ENCODE measurements at places on chromosomes 11 and 22. TPM values are rescaled to one million over a fixed set of nuclear protein-coding genes. Genes with fewer than 3 reads are reported as not detected.
A peak's percentile ranks its signal among the peaks of the same experiment; 100 is the strongest.

Gene RIMBP3C
- total RNA-seq: 6.4 TPM

Gene SOX10
- 8.1 TPM for total RNA-seq

Gene SPI1
- total RNA-seq: 13.4 TPM

Gene APOL5
- total RNA-seq: not detected

Gene LBHD1
- 10.2 TPM for total RNA-seq

Gene TMEM191B
- total RNA-seq: not detected

Gene NLRP6
- total RNA-seq: 2.7 TPM

Gene FXYD6
- total RNA-seq: 29.6 TPM

Gene WNT11
- total RNA-seq: 9.3 TPM

Gene GLB1L2
- total RNA-seq: 60.0 TPM

Gene MPPED2
- total RNA-seq: 28.4 TPM

Gene TRIM49
- total RNA-seq: not detected

Gene FOLR3
- total RNA-seq: not detected

Gene LIPT2
- total RNA-seq: 17.5 TPM

Gene TTC36
- 7.7 TPM for total RNA-seq

DNA sequence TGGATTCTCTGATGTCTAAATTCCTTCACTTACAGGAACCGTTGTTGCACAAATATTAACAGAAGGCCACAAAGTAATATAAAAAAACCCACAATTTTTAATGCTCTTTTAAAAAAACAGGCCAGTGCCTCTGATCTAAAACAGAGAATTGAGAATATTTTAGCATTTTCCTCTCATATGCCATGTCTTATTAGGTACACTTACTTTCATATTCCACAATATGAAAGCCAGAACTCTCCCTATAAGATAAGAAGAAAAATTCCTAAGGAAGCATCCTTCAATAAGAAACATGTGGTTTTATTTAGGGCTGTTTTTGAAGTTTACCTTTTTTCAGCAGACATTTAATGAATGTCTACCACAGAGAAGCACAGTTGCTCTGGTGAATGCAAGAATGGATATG, 214.5 kb downstream of the FAT3 start:
- no peak for DNase-seq

- no peak for DNase-seq
These were observed 279.4 kb downstream of the NTM start for GRCh38 chr11:131649856-131650255.

DNA sequence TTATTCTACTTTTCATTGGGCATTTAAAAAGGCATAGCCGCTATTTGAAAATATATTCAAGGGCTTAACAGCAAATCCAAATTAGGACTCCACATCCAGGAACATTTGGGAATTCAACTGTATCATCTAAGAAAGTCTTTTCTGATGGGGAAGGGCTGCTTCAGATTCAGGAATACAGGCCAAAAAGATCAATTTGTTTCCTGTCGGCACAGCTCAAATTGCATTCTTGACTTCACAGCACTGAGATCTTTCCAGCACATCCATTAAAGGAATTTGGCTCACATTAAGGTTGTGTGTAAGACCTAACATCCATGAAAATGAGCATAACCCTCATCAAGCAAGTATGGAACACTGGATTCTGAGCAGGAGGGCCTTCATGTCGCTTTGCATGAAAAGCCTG, 1169.5 kb upstream of the CCDC90B start:
- no peak for DNase-seq

GRCh38 chr11:5242933-5243815, 6.5 kb downstream of the HBG1 start:
- DNase-seq: no peak

- no peak for DNase-seq
These were observed 1.7 kb upstream of the MYEOV start for GRCh38 chr11:69292221-69292648.

GRCh38 chr11:128603003-128603696, 15.8 kb upstream of the ETS1 start:
- no peak for DNase-seq

DNA sequence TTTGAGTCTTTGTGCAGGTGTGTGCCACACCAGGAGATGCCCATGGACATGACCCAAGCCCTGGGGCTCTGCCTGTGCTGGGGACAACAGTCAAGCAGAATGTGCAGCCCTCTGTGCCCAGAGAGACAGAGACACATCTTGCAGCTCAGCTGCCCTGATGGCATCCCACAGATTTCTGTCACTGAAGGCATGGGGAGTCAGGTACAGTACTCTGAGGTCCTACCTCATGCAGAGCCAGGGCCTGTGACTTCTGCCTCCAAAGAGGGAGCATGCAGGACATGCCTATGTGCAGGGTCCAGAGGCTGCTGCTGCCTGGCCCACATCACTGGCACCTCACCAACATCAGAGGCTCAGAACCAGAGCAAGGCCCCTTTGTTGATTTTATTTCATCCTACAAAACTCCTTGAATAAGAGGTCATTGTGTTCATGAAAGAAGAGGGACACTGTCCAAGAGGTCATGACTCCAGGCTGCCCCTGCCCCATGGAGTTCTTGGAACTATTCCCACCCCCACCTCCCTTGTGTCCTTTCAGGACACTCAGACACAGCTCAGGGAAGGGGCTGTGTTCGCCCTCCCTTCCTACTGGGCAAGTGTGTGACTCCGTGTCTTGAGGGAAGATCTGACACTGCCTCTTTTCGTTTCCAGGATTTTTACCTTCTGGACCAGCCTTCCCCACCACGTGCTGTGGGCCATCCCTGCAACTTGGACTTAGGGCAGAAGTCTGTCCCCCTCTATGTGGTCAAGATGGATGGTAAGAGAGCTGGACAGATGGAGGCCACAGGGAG, 62.3 kb downstream of the BTG4 start:
- no peak for DNase-seq

DNA sequence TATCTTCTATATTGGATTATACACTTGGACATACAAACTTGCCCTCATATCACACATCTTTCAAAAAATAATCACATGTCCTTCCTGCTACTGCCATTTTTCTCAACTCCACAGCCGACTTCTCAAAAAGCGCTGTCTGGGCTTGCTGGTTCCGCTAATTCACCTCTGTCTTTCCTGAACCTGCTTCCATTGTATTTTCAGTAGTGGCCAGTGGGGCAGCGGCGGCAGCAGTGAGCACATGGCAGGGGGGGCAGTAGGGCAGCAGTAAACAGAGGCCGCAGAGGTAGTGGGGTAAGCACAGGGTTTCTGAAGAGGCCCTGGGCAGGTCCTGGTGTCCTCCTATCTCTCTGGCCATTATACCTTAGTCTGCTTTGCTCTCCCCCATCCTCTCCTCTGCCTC, 126.3 kb downstream of the RRAS2 start:
- no peak for DNase-seq

DNA sequence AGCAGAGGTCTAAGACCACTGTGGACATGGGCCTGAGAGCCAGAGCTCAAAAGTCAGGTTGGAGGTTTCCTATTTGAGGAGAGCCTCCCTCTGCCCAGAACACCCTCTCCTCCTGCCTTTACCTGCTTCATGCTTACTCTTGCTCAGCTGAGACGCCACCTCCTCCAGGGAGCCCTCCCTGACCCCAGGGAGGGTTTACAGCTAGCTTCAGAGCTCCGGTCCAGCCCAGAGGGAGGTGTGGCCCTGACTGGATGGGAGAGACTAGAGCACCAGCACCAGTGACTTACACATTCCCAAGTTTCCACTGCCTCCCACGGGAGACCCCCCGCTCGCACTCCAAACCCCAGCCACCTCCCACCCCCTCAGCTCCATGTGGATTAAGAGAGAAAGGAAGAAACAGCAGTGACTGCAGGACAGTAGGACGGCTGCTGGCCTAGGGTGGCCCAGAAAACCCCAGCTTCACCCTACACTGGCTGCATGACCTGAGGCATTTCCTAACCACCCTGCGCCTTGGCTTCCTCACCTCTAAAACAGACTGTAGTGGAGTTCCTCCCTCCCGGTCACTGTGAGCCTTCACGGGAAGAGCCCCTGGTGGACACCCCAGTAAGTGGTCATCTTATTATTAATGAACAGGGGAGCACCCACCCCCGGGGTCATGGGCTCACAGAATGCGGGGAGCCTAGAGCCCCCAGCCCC, 24.5 kb upstream of the PDGFB start:
- DNase-seq: no peak

DNA sequence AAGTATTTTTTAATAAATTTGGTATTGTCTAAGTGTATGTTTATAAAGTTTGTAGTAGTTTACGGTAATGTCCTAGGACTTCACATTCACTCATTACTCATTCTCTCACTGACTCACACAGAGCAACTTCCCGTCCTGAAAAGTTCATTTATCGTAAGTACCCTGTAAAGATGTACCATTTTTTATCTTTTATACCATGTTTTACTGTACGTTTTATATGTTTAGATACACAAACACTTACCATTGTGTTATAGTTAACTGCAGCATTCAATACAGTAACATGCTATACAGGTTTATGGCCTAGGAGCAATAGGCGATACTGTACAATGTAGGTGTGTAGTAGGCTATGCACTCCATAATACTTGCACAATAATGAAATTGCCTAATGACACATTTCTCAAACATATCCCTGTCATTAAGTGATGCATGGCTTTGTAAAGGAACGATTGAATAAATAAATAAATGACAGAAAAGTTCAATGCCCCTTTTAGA, 12.5 kb upstream of the CARD18 start:
- DNase-seq: no peak

- DNase-seq: no peak
These were observed 39.0 kb downstream of the ZC3H7B start for GRCh38 chr22:41340357-41340756.

DNA sequence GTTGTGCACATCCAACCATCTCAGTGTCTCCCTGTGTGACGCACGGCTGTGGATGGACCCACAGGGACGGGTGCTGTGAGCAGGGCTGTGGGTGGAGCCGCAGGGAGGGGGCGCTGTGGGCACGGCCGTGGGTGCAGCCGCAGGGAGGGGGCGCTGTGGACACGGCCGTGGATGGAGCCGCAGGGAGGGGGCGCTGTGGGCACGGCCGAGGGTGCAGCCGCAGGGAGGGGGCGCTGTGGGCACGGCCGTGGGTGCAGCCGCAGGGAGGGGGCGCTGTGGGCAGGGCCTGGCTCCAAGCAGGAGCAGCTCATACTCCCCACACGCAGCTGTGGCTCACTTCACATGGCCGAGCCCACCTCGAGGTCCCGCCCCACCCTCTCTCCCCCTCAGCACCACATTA, 6.0 kb upstream of the MAPK11 start:
- peak; percentile 57 for DNase-seq

- no peak for DNase-seq
These were observed 324.6 kb downstream of the CADM1 start for GRCh38 chr11:115179636-115180035.

DNA sequence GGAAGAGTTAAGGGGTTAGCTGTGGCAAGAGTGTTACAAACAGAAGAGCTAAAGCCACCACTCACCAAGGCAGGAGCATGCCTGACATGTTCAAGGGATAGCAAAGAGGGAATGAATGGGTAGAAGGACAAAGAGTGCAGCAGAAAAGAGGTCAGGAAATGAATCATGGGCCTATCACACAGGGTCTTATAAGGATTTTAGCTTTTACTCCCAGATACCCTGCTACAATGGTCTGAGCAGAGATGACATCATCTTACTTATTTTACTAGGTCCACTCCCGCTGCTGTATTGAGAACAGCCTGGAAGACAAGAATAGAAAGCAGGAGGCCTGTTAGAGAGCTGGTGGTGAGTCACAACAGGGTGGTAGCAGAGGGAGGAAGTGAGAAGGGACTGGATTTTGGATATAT, 9.8 kb downstream of the TRAF6 start:
- no peak for DNase-seq

- no peak for DNase-seq
These were observed 12.0 kb downstream of the PRR14L start for GRCh38 chr22:31737932-31738331.

DNA sequence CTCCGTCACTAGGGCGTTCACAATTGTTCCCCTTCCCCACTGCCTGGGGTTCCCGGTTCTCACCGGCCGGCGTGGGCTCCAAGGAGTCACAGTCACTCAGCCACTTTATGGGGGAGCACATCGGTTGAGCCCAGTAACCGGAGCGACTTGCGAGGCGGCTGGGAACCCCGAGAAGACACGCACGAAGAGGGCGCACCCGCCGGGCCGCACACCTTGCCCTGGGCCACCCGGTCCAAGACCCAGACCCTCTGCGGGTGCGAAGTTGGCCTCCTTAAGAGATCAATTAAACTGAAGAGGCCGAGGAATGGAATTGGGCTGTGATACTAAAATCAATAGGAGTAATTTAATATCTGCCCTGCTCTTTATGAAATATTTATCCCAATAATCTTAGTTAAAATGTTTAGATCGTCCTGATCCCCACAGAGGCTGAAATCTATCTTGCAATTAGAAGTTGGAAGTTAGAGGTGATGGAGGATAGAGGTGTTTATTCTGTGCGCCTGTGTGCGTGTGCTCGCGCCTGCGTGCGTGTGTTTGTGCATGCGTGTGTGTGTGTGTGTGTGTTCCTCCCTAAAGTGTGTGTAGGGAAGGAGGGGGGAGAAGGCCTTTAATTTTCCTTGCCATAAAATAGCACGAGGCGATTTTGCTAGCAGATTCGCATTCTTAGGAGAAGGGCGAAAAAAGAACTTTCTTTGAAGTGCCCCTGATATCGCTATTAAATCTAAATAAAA, 954 bp upstream of the MN1 start:
- DNase-seq: no peak

GRCh38 chr11:65931773-65932557, 12.7 kb downstream of the DRAP1 start:
- DNase-seq: no peak

- DNase-seq: peak; percentile 93
These were observed at the start of gene CENPM for GRCh38 chr22:41946629-41947423. CENPM (minus strand) TSS chr22:41947152; CDS start chr22:41947076, 76 bp downstream.

GRCh38 chr11:36098087-36098486, 154.2 kb downstream of the LDLRAD3 start:
- no peak for DNase-seq

DNA sequence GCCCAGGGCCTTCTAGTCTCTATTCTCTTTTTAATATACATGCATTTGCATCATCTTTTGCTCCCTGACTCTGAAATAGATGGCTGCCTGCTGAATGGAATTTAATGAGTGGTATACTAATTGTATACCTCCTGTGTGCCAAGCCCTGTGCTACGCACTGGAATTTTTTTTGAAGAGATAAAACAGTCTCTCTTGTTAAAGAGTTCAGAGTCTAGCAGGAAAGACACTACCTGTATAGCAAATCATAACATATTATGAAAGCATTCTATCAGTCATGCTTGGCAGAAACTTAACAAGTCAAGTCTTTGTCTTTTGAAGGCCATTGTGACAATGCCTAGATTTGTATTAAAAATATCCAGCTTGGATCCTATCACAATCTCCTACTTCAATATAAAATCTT, 63.7 kb upstream of the SESN3 start:
- DNase-seq: no peak

- DNase-seq: no peak
These were observed 10.3 kb upstream of the FADD start for GRCh38 chr11:70192666-70193410.

- DNase-seq: no peak
These were observed 27.2 kb downstream of the MORC2 start for GRCh38 chr22:30941363-30941740.

Data from prostate gland (tissue), 2 donors.